ENCODE measurements at places on chromosomes 4 and X. TPM values are rescaled to one million over a fixed set of nuclear protein-coding genes. Genes with fewer than 3 reads are reported as not detected.

- DNase-seq = peak; percentile 19
Observed at GRCh38 chr4:163395758-163396157, 52.1 kb downstream of the NPY5R start.

GRCh38 chrX:154371789-154372300, 2.6 kb downstream of the FLNA start:
- DNase-seq = no peak

DNA sequence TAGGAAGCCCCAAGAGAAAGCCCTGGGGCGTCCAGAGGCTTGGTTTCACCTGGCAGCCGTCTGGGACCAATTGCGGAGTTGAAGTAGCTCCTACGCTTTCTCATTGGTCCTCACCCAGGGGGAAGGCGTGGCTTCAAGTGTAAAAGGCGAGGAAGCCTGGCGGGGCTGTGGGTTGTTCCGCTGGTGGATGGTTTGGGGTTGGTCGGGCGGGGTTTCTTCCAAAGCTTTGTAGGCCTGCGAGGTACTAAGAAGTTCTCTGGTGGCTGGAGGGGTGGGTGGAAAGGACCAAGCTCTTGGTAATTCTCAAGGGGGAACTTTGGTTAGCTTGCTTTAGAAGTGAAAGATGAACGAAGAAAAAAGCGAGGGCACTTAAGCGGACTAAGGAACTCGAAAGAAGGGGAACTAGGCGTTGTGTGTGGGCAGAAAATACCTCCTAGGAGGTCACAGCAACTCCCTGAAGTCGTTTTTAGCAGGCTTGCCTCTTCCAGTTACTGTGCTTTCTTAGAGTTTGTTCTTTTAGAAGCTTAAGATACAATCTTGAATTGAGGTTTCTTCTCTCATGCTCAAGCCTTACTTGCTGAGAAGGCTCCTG, 36.6 kb downstream of the CCNG2 start:
- DNase-seq = no peak

DNA sequence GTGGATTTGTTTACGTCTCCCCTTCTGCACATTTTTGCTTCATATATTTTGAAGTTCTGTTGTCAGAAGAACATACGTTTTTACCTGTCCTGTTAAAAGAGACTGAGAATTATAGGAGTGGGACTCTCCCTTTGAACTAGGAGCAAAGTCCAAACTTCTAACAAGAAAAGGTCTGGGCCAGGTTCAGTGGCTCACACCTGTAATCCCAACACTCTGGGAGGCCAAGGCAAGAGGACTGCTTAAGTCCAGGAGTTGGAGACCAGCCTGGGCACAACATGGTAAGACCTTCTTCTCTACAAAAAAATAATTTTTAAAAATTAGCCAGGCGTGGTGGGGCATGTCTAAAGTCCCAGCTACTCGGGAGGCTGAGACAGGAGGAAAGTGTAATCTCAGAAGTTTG, 15.8 kb downstream of the LIN54 start:
- DNase-seq = no peak

DNA sequence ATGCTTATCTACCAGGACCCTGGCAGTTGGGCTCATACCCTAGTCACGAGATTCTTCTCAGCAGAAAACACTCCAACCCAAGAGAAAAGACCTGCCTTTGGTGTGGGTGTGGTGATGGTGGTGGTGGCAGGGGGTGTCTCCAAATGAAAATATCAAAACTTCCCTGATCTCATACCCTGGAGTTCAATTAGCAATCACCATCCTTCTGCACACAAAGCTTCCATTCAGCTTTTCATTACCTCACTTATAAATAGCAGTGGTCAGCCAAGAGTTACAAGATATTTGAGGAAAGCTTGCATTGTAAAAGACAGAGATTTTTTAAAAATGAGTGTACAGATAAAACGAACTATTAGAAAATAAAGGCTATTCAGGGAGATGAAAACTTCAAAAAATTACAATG, 580.8 kb upstream of the MAGEB2 start:
- DNase-seq = no peak

NCAPG gene
- total RNA-seq = 42.6 TPM

AFF2 gene
- total RNA-seq = 0.10 TPM

All from H4 (cell line).